Epithelial cell of proximal tubule (primary cell): ENCODE measurements at places on chromosomes 11 and 22.

- no peak for DNase-seq
Measured at GRCh38 chr22:20581503-20582170, 74.2 kb downstream of the MED15 start.

- DNase-seq: no peak
Measured at GRCh38 chr11:79264284-79264683, 176.5 kb downstream of the TENM4 start.

DNA sequence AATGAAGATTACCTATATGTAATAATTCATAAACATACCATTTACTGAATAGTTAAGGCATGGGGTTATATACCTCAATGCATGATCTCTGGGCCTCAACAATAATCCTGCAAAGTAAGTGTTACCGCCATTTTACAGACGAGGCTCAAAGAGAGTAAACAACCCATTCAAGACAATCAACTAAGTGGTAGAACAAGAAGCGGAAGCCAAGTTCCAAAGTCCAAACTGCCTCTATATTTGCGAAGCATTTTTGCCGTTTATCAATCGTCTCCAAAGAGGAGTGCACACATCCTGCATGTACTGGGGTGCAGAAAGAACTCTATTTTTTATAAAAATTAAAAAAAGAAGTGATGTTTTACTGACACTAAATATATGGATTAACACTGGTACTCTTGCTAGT lies 27.5 kb upstream of the P4HA3 start:
- no peak for DNase-seq

- DNase-seq: no peak
Measured at GRCh38 chr11:128985880-128986279, 43.2 kb upstream of the TP53AIP1 start.

DNA sequence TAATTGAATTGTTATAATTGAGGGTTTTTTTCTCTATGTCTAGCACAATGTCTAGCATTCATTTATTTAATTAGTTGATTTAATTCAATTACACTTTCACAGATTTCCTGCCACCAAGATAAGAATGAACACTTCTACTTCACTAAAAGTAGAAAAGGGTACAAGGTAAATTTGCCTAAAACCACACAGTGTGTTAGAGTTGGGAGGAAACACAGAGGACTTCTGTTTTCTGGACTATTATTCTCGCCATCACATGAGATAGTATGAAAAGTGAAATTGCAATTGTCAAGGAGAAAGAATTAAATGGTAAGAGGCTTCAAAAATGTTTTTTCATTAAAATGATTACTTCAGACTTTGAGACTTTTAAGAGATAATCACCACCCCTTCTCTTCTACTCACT lies 109.5 kb downstream of the ETS1 start:
- no peak for DNase-seq

GRCh38 chr11:132264616-132265015 lies 894.2 kb downstream of the NTM start:
- DNase-seq: no peak

DNA sequence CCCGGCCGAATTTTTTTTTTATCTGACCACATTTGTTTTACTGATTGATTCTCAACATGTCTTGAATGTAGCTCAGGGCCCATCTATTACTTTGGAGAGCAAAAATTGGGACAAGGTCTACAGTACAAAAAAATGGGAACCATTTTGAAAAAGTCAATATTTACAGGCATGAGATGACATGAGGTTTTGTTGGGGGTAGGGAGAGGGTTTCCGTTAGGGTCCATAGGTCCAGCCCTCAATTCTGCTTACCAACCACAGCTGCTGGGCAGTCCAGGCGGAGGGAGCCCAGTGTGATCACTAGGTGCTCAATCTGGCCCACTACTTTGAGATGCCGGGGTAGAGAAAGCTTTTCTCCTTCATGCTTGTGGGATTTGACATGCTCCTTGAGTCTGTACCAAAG lies 18.3 kb downstream of the NRIP3 start:
- DNase-seq: no peak
